ENCODE measurements at places on chromosomes 16 and 17.
A peak's percentile ranks its signal among the peaks of the same experiment; 100 is the strongest.

- DNase-seq, result no peak
Measured at GRCh38 chr17:60920107-60920506, 242.5 kb downstream of the BCAS3 start.

DNA sequence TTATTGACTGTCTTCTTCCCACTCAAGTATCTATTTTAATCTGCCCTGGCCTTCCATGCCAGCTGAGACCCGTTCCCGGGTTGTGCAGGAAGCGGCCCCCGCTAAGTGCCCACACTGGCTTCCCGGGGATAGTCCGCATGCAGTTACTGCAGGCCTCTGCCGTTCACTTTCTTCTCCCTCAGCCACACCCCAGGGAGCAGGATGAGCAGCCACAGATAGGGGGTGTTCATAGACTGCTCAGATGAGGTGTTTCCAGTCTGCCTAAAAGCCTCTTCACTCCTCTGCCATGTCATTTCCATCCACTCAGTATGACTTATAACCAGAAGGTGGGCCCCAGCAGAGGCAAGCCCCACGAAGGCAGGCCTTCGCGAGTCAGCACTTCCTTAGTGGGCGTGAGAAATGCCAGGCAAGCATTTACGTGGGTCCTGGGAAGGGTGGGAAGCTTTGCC is 7.7 kb downstream of the MED9 start:
- no peak for DNase-seq

DNA sequence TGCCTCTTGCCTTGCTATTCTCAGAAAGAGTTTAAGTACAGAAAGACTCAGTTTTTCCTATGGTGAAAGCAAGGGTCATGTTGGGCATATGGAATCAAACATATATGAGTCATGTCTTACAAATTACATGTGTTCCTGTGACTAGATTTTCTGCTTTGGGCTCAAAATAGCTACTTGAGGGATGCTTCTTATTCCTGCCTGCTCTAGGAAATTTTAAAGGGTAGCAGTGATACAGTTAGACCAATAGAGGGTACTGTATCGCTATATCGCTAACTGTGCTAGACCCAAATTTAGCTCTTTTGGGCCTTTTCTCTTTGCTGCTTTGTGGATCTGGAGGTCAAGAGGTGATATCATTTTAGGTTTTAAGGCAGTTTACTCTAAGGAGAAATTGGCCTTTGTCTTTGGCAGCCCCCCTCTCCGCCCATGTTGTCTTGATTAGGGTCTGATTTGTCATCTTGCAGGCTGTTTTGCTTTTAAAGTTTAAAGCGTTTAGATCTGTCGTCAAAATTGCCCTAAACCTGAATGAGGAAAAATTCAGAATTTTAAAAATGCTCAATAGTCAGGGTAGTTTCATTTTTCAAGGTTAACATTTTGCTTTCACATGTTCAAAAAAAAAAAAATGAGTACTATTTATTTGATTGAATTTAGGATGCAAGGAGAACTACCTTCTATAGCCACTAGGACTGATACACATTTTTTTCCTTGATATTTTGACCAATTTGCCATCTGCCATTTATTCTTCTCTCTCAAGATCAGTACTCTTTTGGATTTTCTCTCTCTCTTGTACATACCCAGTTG is 8.8 kb downstream of the NFATC3 start:
- DNase-seq, result no peak

GRCh38 chr17:29176558-29177351 is 3.4 kb downstream of the MYO18A start:
- DNase-seq, result no peak

GRCh38 chr17:62030264-62030663 is 34.8 kb downstream of the MED13 start:
- DNase-seq, result no peak

DNA sequence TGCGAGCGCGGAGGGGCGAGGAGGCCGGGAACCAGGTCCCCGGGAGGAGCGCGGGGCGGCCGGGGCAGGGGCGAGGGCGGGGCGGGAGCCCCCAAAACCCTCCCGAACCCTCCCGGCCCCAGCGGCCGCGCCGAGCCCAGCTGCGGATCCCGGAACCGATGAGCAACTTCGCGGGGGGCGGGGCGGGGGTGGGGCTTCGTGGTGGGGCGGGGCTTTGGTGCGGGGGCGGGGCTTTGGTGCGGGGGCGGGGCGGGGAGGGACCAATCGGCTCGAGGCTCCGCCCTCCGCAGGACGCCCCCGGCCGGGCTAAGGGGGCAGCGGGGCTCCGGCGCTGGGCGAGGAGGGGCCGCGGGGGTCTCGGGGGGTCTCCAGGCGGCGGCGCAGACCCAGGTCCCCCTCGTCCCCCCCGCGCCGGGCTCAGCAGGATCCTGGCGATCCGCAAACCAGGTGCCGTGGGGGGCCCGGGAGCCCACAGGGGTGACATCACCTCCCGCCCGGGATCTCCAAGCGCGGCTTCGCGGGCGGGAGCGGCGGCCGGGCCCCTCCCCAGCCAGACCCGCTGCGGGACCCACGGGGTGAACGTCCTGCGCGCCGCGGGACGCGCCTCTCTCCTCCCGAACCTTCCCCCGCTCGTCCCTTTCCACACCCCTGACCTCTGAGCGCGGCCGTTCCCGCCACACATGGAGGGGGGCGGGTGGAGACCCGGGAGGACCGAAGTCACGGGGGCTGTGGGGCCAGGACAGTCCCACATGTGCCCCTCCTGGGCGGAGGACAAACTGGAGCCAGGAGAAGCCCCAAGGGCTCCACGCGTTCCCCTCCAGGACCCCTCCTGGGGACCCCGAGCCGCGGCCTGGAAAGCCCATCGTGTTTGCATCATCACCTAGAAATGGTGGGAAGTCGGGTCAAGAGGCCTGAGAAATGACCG is at the start of gene ABR:
ABR (minus strand) TSS at position 164 of the 925 bp plus-strand sequence. CDS start 254 bp downstream, outside the sequence.
- peak; percentile 49 for DNase-seq
